CD4-positive, alpha-beta T cell treated with Interleukin-21 for 1 hour (primary cell): ENCODE measurements at places on chromosomes 3 and 15.

DNA sequence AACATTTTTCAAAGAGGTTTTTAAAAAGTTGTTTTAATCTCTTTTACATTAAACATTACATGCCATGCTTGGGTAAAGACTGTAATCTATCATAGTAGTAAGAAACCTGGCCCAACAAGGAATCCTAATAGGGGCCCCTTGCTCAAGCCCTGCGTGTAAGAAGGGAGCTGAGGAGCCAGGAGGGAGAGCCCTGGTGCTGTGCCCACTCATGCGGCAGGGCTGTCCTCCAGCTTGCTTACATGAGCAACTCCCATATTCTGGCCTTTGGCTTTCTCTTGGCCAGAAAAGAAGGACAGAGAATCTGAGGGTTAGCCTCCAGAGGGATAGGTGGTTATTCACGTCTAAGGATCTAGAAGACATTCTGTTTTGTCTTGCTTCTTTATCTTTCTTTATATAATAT is 49.8 kb downstream of the KBTBD12 start:
- DNase-seq, result no peak

GRCh38 chr3:64551697-64552096 is 136.1 kb downstream of the ADAMTS9 start:
- no peak for DNase-seq

GRCh38 chr3:132288357-132288756 is 28.9 kb upstream of the ACP3 start:
- no peak for DNase-seq

DNA sequence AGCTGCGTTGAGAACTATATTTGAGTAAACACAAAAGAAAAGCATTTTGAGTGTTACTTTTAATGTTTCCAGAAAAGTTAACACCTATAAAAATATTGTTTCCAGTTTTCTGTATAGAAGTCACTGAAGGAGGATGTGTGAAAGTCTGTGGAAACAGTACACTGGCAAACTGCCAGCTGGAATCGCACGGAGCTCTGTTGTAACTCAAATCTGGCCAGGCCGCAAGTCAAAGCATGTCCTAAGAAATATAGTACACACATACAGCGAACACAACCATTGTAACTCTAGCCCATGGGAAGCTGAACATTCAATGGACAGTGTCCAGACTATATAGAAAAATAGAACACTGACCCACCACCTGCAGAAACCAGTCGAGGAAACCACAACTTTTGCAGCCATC is 657.2 kb downstream of the FHIT start:
- no peak for DNase-seq

DNA sequence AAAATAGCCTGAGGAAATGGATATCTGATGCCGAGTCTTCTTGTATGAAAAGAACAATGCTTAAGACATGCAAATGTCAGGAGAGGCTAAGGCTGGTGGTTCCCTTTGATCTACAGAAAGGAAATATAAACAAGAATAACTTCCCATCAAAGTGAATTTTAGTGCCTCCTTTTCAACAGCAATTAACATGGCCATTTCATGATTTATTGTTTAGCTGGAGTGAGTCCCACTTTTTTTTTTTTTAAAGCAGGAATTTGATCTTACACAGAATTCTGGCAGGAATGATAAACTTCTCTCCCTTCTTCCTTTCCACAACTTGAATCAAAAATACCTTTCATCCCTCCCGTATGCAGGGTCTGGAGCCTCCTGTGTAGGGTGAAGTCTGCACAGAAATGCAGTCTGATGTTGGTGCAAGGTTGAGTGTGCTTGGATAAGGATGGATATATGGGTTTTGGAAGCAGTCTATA is 287.0 kb downstream of the MEX3B start:
- no peak for DNase-seq

- DNase-seq, result no peak
Observed at GRCh38 chr3:101279162-101279561, 41.2 kb downstream of the IMPG2 start.

- DNase-seq, result no peak
Observed at GRCh38 chr3:134922866-134923265, 127.8 kb downstream of the EPHB1 start.

- DNase-seq, result no peak
Observed at GRCh38 chr3:114700637-114701234, 406.9 kb downstream of the TIGIT start.

DNA sequence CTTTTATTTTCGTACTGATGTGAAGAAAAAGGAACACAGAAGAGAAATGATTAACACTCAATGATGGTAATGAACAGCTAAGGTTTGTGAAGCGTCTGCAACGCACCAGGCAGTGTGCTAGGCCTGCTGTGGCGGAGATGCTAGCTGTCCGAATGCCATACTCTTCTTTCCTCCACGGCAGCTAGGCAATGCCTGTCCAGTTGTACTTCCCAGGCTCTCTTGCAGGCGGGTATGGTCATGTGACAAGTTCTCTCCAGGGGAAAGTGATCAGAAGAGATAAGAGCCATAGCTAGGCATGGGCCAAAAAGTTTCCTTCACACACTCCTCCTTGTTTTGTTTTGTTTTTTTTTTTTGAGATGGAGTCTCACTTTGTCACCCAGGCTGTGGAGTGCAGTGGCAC is 6.7 kb downstream of the TADA3 start:
- DNase-seq, result no peak

DNA sequence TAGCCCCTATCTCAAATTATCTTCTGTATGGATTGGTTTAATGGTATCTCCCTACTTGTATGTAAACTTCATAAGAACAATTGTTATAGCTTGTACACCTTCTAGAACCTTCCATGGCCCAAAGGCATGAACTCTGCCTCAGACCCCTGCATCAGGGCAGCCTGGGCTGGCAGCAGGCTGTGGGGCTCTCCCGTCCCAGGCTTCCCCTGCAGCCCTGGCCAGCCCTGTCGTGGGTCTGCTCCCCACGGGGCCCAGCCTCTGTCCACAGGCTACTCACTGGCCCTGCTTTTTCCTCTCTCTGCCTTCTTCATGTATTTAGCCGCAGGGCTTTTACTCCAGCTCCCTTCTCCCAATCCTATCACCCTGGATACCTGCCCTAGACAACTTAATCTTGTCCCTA is 4.4 kb downstream of the SCN5A start:
- no peak for DNase-seq

DNA sequence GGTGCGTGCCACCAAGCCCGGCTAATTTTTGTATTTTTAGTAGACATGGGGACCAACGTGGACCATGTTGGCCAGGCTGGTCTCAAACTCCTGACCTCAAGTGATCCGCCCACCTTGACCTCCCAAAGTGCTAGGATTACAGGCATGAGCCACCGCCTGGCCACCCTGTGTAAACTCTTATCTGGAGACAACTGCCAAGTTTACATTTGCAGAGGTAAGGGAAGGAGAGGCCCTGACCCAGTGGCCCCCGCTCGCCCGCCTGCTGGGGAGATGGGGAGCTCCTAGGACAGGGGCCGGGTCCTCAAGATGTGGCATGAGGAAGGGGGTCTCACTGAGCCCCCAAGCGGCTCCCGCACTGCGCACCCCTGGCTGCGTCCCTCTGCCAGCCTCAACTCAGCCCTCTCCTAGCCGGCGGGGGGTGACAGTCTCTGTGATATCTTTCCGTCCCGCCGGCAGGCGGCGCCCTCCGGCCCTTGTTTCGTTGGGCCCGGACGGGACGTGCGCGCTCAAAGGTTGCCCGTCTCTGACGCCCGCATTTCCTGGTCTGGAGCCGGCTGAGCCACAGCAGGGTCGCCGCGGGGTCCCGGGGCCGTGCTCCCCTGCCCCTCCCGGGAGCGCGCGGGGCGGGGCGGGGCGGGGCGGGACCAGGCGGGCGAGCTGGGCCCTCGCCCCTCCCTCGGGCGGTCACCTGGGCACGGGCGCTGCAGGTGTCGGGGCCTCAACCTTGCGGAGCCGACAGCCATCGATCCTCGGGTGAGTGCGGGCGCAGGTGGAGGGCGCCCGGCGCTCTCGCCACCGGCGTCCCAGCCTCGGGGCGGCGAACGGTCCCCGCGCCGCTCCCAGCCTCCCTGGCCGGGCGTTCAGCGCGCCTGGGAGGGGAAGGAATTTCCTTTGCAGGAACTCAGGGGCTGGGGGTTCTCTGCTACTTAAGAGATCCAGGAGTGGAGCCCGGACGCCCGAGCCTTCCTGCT is at the start of gene GPR160:
Gene GPR160 (plus strand): TSS at position 533 of the 971 bp plus-strand sequence. CDS start 45,978 bp downstream, outside the sequence.
- DNase-seq, result peak; percentile 83

DNA sequence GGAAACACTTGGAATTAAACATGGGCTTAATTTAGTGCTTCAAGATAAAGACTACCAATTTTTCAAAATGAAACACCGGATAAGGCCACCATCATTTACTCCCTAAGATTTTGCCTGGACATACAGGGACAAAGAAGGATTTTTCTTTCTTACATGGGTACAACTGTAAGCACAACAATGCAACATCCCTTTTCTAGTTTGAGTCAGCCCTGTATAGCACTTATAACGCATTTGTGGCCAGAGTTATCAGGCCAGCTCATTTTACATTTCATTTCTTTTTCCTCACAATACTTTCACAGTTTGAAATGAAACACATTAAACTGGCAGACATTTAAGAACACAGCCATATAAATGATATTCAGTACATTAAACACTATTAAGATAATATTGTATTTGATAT is 9.8 kb upstream of the SUCNR1 start:
- no peak for DNase-seq

GRCh38 chr15:70092464-70093027 is 5.2 kb downstream of the TLE3 start:
- no peak for DNase-seq

DNA sequence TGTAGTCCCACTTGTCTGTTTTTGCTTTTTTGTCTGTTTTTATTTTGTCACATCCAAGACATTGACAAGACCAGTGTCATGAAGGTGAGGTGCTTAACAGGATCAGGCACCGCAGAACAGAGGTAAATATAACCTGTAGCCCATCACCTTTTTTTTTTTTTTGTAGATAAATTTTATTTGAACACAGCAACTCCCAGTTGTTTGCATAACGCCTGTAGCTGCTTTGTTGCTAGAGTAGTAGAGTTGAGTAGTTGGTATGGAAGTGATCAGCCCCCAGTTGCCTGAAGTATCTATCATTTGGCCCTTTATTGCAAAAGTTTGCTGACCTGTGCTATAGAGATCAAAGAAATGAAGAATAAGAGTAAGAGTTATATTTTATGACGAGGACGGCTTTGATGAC is 135.0 kb downstream of the TCF12 start:
- no peak for DNase-seq

GRCh38 chr3:151777880-151778279 is 36.0 kb upstream of the AADAC start:
- no peak for DNase-seq

- DNase-seq, result peak; percentile 49
Observed at GRCh38 chr3:111989061-111989678, 9.6 kb upstream of the TAGLN3 start.

DNA sequence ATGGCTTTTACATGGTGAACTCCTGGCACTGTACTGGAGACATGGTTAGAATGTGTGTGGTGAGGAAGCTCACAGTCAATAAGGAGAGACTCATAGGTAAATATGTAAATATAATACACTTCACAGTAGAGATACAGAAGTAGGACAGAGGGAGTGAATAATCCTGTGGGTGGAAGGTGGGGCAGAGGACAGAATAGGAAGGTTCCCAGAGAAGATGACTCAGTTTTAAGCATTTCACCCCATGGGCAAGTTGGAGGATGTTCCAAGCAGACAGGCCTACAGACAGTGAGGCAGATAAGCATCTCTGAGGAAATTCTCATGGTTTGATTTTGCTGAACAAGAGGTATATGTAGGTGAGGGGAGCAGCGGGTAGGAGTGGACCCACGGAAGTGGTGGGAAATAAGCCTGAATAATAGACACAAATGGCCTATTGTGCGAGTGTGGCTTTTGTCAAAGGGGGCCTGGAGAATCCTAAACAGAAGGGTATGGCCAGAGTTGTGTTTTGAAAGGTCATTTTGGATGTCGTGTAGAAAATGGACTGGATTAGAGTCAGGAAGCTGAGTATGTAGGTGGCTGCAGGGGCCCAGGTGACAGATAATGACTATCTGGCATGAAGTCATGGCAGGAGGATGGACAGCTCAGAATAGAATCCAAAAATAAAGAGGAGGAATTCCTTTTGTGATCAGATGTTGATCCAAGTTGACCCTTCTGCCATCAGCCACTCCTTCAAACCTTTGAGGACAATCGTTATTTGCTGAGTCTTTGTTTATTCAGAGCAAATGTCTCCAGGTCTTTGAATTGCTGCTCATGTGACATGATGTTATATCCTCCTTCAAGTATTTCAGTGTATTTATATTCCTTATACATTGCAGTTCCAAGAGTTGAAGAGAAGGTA is 97.3 kb upstream of the THRB start:
- no peak for DNase-seq

DNA sequence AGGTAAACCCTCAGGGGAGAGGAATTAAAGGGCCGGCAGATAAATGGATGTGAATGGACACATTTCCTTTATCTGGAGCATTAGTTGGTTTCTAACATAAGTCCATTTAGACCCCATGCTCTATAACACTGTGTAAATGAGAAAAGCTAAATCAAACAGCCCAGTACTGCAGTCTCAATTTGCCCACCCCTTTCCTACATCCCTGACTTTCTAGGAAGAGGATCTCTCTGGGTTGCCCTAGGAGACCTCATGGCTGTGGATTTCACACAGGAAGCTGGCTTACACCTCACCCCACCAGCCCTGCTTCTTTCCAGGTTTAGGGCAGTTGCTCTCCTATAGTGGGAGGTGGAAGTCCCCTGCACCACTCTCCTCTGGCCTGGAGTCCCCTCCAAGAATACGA is 126.2 kb downstream of the CLSTN2 start:
- DNase-seq, result no peak

DNA sequence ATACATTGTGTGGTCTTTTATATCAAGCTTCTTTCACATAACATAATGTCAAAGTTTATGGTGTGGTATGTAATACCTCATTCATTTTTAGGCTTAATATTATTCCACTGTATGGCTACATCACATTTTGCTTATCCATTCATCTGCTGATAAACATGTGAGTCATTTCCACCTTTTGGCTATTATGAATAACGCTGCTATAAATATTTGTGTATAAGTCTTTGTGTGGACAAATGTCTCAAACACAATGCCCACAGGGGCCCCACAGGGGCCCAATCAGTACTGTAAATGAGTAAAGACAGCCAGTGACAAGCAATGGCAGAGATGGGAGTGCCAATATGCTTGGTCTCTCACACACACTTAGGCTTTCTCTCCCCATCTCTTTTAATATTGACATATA is 54.2 kb downstream of the PIK3R4 start:
- no peak for DNase-seq

GRCh38 chr3:97656638-97657037 is 107.9 kb upstream of the ARL6 start:
- no peak for DNase-seq

- DNase-seq, result no peak
Observed at GRCh38 chr3:155528579-155528978, 216.3 kb downstream of the PLCH1 start.

- DNase-seq, result no peak
Observed at GRCh38 chr3:113086560-113087461, 96.0 kb downstream of the GTPBP8 start.

DNA sequence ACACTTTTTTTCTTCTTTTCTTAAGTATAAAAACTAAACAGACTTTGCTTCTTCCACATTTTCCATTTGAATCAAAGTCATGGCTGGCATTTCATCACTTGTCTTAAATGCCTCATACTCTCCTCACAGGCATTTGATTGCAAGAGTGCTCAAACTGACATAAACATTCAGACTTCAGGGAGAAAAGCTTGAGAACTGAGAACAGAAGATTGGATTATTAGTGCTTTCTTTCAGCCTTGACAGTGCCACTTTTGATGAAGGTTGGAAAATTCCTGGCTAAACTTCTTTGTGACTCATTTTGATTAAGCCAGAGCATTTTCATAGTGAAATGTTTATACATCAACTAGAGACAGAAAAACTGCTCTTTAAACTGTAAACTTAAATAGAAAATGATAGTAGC is 544.4 kb downstream of the DIPK2A start:
- DNase-seq, result no peak

- no peak for DNase-seq
Observed at GRCh38 chr3:189914799-189915198, 205.9 kb downstream of the P3H2 start.
